Non-pigmented ciliary epithelial cell (primary cell): ENCODE measurements at places on chromosomes 5 and 9.

- DNase-seq = no peak
These were observed 974.2 kb upstream of the CDH9 start for GRCh38 chr5:28012538-28012937.

GRCh38 chr9:11158676-11159075, 545.9 kb upstream of the PTPRD start:
- no peak for DNase-seq

DNA sequence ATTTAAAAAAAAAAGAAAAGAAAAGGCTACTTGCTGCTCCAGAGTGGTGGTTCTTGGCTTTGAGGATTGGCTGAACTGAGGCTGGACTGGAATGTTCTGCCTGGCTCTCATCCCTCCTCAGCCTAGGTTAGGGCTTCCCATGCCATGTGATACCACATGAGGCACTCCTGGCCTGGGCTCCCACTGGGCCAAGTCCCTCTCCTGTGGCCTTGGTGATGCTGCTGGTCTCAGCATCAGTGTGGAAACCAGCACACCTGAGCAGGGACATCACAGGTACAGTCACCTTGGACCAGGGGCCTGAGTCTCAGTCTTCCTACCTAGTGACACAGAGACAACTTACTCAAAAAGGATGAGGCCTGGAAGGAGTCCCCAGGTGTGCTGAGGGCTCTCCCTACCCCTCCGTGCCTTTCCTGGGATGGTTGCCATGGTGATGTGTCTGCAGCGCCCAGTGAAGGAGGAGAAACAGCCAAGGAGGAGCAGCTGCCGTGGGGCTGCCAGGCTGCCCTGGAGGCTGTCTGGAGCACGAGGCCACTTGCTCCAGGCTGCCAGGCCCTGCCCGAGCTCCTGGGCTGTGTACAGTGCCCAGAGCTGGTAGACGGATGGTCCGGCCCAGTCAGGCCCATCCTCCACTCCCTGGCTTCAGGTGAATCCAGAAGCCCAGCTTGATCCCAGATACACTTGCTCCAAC, 71.0 kb downstream of the WNK2 start:
- DNase-seq = no peak

DNA sequence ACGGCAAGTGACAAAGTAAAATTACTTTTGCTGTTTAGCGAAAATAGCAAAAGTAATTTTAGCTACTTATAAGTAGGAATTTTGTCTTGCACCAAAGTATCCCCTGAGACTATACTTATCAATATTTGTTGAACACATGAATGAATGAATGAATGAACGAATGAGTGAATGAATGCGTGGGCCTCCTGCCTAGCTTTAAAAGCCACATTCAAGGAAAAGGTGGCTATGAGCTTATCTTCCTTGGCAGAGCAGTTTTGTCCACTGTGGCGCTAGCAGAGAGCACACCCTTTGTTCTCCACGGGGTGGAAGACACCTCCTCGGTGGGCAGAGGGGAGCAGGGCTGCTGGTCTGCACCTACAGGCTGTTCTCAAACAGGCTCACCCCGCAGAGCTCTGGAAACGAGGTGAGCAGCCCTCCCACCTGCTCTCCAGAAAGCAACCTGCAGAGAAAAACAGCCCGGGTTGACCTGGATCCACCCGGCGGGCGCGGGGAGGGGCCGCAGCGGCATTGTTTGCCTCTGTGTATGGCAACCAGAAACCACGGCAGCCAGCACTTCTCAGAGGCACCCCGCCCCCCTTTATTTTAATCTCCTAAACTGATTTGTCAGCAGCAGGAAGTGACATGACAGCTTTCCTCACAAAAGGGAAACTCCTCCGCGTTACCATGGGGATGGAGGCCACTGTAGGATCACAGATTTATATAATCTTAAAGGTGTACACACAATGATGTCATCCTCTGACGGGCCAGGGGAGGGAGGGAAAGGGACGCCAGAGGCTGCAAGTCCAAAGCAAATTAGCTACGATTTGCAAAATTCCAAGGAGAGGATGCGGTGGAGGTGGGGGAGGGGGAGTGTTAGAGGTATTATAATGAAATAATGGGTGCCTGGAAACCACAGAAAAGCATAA, 5.9 kb downstream of the DUSP1 start:
- peak; percentile 99 for DNase-seq

DNA sequence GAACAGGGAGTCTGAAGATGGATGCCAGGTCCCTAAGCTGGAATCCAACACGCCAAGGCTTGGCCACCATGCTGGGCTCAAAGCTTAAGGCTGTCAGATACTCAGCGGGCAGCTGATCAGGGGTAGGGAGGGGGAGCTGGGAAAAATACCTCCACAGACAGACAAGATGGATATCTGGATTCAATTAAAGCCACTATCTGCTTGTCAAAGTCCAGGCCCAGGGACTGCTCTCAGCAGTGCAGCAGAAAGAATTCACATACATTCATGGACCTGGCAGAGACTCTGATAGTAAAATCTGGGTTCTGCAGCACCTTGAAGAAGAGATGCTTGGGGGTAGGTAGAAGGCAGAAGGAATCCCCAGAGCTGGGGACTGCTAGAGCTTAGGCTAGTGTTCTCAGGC, 3.2 kb upstream of the RPP25L start:
- DNase-seq = no peak

- no peak for DNase-seq
These were observed 658.4 kb downstream of the TLR4 start for GRCh38 chr9:118362596-118362995.

- no peak for DNase-seq
These were observed 19.7 kb downstream of the COL5A1 start for GRCh38 chr9:134661299-134661698.

DNA sequence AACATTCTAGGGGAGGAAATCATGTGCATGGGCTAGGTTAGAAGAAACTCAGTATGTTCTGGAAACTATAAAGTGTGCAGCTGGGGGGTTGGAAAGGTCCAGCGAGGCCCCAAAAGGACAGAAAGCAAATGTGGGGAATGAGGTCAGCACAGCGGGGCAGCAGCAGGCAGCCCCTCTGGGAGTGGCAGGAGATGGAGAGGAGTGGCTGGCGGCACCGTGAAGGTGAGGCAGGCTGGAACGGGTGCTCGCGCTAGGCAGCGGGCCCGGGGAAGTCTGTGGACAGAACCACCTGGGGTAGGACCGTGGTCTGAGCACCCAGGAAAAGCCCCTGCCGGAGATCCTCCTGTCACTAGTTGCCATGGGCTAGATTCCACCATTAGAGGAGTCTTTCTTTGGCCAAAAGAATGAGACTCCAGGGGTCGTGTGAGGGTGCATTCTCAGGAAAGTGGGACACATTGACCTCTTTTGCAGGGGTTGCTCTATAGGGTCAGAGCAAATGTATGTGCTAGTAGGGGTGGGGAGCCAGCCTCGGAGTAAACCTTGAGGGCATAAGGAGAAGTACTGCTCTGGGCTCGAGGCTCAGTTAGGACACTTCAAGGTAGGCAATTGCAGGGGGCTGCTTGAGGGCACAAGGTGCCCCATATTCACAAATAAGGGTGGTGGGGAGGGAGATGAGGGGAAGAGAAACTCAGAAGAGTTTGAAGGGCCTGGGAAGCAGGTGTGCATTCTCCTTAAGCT, 61.2 kb downstream of the IL6ST start:
- no peak for DNase-seq

DNA sequence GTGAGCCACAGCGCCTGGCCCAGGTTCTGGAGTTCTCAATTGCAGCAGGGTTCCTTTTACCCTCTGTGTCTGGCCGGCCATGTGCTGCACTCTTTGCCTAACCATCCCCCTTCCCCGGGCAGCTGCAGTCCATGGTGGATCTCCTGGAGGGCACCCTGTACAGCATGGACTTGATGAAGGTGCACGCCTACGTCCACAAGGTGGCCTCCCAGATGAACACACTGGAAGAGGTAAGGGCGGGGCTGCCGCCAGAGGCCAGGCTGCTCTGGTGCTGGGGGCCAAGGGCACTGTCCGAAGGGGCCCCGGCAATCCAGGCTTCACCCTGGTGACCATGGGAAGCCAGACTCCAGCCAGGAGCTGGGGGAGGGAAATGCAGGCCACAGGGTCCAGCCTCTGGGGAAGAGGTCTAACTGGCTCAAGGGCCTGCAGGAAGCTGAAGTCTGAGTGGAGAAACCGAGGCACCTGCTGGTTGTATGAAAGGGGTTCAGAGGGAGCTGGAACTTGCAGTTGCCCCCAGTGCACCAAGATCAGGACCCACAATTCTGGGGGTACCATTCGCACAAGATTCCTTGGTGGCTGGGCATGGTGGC, 18.1 kb downstream of the OLFML2A start:
- DNase-seq = no peak

GRCh38 chr9:6843742-6844141, 86.0 kb downstream of the KDM4C start:
- DNase-seq = no peak

DNA sequence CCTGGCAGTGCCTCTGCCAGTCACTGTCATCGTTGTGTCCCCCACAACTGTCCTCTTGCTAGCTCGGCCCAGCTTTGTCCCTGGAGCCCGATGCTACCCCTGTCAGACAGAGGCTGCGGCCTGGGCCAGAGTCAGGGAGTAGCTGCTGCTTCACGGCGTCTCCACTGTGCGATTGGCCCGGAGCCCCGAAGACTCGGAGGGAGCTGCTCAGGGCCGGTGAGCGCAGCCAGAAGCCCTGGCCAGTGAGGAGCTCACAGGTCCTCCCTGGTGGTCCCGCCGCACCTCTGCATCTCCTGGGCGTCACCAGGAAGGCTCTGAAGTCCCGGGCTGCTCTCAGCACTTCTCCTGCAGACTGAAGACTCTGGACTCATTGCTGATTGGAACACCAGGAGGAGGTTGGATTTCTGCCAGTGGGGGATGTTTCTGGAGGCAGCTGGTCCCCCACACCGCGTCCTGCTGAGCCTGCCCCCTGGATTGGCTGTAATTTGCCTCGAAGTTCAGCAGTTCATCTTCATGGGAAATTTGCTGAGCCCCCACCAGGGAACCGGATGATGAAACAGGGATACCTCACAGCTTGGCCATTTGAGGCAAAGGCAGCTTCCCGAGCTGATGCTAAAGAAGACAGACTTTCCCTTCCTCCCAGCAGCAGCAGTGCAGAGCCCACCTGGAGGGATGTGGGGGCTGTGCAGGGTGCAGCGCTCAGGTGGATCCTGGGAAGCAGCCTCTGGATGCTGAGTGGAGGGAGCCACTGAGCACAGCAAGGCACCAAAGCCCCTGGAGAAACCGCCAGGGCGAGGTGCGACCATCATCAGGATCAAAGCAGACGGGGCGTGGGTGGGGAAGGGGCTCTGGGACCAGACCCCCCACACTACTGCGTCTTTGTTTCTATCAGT, 45.6 kb downstream of the USP20 start:
- peak; percentile 30 for DNase-seq

DNA sequence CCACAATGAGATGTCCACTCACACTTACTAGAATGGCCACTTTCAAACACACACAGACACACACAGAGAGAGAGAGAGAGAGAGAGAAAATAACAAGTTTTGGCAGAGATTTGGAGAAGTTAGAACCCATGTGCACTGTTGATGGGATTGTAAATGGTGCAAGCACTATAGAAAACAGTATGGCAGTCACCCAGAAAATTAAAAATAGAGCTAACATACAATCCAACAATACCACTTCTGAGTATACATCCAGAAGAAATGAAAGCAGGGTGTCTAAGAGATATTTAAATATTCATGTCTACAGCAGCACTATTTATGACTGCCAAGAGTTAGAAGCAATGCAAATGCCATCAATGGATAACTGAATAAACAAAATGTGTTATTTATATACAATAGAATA, 359.9 kb upstream of the COX7C start:
- no peak for DNase-seq

- DNase-seq = no peak
These were observed 154.1 kb upstream of the TAS2R1 start for GRCh38 chr5:9784231-9784630.

DNA sequence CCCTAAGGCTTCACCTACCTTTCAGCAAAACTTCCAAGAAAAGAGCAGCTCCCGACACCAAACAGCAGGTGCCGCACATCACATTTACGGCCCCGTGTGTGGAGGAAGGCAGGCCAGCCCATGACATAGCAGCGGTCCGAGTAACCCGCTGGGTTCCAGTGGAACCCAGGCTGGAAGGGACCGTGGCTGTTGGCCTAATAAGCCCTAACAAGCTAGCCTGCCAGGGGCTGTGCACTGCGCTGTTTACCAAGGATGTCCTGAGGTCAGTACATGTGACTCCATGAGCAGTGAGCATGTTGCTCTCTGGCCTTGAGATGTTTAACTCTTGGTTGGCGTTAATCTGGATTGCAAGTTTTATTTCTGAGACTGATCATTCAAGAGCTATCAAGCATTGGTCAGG, 131.5 kb downstream of the FSTL4 start:
- no peak for DNase-seq

GRCh38 chr5:158943057-158943456, 156.7 kb downstream of the EBF1 start:
- DNase-seq = peak; percentile 68

DNA sequence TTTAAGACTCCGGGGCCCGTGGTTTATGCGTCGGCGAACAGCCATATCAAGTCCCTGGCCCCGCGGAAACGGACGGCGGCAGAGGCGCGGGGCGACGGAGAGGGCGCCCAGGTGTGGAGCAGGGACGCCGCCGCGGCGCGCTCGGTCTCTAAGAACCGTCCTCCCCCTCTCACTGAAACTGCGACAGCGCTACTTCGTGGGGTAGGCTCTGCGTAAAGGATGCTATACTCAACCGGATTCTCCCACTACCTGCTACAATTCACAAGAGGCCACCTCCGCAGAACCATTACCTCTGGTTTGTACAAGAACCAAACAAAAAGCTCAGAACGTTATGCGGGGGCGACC, 404 bp downstream of the MRNIP start:
- no peak for DNase-seq

- DNase-seq = no peak
These were observed 2.8 kb downstream of the CDH6 start for GRCh38 chr5:31196309-31196708.

DNA sequence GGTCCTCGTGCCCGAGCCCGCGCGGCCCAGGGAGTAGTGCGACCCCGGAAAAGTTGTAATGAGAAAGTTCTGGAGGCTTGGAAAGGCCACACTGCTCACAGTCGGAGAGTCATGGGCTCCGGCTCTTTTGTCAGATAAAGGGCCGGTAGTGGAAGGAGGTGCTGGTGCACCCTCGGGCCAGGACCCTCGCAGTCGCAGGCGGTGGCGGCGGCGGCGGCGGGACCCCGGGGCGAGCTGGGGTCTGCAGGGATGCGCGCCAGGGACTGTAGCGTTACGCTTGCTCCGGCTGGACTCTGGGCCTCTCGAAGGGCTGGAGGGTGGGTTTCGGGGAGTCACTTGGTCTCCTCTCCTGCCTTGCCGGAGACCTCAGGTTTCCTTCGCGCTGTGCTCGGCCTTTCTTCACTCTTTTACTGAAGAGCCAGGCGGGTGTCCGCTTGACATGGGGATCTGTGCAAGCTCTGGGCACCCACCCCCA, 1.5 kb downstream of the RORB start:
- DNase-seq = no peak

GRCh38 chr5:168179192-168179593, 112.3 kb upstream of the WWC1 start:
- DNase-seq = no peak

GRCh38 chr5:488744-489688, 35.2 kb downstream of the SLC9A3 start:
- DNase-seq = no peak

DNA sequence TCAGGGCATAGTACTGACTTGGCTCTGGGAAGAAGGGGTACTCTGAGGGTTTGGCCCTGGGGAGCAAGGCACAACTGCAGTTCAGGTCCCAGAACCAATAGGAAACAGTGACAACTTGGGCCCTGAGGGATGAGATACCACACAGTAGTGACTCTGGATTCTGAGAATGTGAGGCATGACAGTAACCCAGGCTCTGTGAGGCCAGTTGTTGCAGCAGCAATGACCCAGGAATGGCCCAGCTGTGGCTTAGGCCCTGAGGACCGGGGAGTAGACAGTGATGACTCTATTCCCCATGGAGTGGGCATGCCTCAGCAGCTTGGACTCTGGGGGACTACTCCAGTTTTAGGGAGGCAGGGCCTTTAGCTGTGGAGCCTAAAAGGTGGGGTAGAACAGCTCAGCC, 21.5 kb upstream of the NFIL3 start:
- no peak for DNase-seq
